ENCODE measurements at places on chromosomes 5 and 9. TPM values are rescaled to one million over a fixed set of nuclear protein-coding genes. Genes with fewer than 3 reads are reported as not detected.

DNA sequence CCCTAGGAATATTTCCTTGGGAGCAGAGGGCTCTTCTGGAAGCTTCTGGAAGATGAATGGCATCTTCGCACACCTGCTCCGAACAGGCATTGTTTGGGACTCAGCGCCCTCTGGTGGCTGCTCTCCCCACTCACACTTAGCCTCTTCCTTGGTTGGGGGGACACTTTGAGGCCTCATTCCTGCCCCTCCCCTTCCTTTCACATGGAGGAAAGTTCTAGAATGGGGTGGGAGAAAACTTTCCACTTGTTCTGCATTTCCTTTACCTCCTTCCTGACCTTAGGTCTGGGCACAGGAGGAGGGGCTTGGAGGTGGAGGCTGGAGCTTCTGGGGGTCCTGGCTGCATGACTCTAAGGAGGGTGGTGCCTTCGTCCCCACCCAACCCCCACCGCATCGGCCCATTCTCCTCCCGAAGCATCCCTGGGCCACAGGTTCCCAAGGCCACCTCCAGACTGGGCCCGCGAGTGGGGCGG is 19.3 kb upstream of the SMIM32 start:
- DNase-seq = peak; percentile 48

DNA sequence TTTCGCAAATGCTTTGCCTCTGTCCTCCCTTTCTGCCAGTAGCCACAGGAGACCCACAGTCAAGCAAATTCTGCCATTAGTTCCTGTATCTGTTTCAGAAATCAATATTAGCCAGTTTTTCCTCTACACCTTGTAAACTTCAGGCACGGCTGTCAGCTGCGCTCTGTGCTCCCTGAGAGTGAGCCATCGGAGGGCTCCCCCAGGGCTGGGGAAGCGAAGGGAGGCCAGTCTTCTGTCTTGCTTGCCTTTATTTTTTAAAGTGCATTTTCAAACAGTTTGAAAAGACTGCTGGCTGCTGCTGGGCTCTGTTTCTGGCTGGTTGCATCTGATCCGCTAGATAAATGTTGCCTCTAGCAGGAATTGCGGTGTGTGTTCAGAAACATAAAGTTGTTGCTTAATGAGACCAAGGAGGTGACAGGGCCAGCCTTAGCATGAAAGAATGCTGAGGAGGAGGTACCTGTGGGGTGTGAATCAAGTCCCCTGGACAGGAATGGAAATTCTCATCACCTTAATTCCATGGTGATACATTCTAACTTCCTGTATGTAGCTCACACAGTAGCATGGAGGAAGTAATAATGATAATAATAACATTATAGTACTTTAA is 421.7 kb upstream of the KIF2A start:
- DNase-seq = no peak

DNA sequence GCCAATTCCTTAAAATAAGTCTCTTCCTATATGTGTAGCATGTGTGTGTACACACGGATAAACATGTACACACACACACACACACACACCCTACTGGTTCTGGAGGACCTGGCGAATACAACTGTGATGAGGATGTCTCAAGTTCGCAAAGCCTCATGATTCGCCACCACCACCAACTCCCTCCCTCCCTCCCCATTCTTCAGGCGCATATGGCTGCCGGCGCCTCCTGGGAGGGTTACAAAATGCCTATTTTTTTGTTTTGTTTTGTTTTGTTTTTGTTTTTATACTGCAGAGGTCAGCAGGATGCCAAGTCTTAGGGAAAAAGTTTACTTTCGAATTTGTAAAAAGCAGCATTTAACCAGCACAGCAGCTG is 88.0 kb downstream of the DAP start:
- DNase-seq = no peak

GRCh38 chr5:159906463-159906862 is 9.8 kb upstream of the ADRA1B start:
- no peak for DNase-seq

Gene PROB1
- 55.2 TPM for polyA plus RNA-seq

- DNase-seq = peak; percentile 36
These were observed 23.8 kb upstream of the ZNF622 start for GRCh38 chr5:16489322-16489791.

Gene NEUROG1
- polyA plus RNA-seq = not detected

GRCh38 chr5:146048994-146049703 is 56.2 kb downstream of the PLAC8L1 start:
- DNase-seq = peak; percentile 48

DNA sequence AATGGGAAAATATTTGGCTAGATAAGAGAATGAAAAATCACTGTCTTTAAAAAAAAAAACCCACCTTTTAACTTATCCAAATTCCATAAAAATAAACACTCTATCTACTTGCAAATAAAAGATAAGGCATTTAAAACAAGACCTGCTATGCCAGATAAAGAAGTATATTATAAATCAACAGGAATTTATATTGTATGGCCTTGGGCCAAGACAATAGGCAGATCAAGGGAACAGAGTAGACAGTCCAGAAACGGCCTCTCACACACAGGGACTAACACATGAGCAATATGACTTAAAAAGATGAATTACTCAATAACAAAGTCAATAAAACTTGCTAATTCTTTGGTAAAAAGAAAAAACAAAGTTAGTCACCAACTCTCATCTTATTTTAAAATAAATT is 34.7 kb upstream of the ICE1 start:
- no peak for DNase-seq

GRCh38 chr9:32393911-32394310 is 9.5 kb downstream of the ACO1 start:
- no peak for DNase-seq
